Pons (tissue), 1 donor: ENCODE measurements at places on chromosomes 6 and 20.

GRCh38 chr6:137542713-137543112 lies 48.5 kb upstream of the OLIG3 start:
- DNase-seq = no peak

DNA sequence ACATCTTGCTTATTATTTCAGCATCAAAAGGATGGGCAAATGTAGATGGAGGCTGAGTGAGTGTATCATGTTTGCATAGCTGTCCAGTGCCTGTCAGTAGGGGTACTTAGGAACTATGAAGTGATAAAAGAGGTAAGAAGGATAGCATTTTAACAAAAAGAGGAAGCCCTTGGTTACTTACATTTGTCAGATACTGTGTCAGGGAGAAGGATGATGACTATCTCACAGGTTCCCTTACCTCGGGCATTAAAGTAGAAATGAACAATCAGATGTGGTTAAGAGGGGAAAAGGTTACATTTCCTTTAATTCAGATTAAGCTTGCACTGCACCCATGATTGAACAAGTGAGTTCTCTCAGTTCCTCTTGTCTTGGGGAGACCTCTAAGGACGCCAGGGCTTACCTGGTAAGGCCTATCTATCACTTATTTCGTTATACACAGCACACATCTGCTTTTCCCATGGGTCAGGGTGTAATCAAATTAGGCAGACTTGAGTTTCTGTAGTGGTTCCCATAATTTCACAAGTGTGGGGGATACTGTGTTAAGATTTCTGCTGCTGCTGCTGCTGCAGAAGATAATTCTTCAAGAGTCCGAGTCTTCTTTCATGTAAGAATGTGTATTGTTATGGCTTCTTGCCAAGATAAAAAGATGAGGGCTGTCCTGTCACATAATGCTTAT lies 4.5 kb downstream of the FOXO3 start:
- no peak for DNase-seq

GRCh38 chr6:115796061-115796460 lies 264.6 kb downstream of the FRK start:
- no peak for DNase-seq

DNA sequence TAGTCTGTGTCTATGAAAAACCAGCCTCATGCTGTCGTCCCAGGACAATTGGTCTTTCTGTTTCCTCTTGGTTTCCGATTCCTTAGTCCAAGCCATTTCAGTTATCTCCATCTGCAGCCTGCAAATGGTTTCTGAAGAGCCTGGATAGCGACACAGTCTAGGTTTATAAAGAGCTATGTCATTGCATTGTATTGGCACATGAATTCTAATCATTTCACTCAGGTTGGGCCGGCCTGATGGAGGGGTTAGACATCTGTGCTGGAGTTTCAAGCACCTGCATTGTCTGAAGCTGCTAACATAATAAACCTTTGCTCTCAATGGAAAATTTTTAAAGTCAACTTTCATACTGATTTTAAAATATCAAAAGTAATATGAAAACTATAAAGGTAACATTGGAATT lies 232.6 kb upstream of the MAP3K7 start:
- peak; percentile 27 for DNase-seq

DNA sequence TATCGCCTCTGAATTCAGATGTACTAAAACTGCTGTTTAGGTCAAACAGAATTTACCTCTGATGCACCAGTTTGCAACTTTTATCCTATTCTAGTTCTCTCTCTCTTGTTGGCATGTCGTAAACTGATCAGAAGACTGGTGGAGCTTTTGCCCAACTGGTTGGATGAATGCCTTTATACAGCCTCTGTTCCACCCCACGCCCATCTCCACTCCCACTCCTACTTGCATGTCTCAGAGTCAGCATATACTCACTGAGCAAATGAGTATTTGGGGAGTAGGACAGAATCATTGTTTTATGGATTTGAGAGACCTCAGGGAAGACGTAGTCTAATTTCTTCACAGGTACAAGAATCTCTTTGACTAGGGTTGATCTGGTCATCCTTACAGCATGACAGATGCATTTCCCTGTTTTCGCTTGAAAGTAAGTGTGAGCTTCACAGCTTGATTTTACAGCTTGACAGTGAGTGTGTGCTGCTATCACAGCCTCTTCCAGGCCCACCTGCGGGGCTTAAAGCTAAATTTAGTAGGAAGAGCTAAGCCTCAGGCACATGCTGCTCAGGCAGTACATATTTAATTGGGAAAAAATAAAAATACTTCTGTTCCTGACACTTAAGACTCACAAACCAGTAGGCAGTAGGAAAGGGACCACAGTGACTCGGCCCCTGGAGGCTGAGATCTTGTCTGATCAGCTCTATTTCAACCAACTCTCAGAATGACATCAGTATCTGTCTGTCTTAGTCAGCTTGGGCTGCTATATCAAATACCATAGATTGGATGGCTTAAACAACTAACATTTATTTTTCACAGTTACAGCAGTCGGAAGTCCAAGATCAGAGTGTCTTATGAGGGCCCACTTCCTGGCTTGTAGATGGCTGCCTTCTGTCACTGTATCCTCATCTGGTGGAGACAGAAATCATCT lies 30.4 kb downstream of the TRMT6 start:
- no peak for DNase-seq

DNA sequence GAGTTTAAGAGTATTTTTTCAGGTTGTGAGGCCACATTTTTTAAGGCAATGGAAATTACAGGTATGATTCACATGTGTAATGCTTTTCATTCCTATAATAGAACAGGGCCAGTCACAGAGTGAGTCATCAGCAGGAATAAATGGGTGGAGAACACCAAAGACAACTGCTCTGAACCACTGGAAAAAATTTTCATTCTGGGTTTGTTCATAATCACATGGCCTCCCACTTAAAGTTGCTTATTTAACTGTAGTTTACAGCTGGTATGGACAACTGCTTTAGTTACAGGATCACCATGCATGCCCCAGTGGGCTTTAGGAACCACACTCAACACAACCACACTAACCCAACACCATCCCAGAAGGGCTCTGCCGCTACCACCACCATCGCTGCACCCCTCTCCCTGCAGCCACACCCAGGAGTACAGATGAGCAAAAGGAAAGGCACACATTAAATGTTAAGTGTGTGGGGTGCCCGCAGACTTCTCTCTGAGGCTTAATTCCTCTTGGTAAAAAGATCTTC lies 107.0 kb upstream of the DST start:
- no peak for DNase-seq

DNA sequence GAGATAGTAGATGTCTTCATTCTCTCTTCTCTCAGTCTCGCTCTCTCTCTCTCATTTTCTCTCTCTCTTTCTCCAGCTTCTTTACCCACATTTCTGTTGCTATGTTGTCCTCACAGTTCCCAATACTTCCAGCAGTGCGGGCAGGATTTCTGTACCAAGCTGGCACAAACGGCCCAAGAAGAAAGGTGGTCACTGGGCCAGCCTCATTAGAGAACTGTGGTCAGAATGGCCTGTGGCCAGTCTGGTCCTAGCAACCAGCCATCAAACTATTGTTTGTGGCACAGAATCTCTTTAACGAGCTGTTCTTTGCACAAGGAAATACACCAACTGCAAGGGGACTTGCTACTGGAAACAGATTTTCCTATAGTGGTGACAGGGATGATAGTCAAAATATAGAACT lies 81.3 kb downstream of the SEL1L2 start:
- DNase-seq = no peak

GRCh38 chr6:5783584-5784089 lies 223.1 kb downstream of the NRN1 start:
- DNase-seq = no peak

DNA sequence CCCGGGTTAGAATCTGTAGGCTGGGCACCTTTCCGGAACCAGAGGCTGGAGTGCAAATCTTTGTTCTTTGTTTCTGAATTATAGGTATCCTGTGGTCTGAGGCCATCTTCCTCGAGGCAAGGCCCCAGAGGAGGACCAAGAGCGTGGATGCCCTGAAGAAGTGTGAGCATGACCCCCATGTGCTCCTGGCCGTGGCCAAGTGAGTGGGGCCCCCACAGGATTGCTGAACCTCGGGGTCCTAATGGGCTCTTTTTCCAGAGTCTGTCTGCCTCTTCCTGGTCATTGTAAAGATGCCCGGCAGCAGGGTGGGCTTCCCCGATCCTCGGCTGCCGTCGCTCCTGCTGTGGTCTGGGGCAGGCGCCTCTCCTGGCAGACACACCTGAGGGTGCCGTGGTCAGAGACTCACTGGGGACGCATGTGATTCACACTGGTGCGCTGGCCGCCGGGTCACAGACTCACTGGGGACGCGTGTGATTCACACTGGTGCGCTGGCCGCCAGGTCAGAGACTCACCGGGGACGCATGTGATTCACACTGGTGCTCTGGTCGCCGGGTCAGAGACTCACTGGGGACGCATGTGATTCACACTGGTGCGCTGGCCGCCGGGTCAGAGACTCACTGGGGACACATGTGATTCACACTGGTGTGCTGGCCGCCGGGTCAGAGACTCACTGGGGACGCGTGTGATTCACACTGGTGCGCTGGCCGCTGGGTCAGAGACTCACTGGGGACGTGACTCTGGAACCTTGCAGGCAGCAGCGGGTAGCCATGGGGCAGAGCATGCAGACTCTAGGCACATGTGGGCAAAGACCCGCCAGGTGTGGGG lies 6.5 kb upstream of the C20orf204 start:
- DNase-seq = no peak

GRCh38 chr6:131831392-131831791 lies 23.6 kb downstream of the ENPP1 start:
- no peak for DNase-seq

DNA sequence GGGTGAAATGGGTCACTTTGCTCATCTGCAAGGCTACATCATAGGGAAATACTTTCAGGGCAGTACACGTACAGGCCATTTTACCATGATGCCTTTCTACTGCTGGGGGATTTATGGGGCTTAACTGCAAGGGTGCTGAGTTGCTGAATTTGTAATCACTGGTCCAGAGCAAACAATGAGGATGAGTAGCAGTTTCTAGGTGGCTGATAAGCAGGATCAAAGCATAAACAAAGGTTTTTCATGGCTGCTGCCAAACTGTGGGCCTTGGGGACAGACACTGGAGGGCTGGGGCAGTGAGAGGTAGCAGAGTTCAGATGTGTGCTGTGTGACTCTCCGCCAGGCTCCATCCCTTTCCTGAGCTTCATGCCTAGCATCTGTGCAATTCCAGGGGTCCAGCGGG lies 68.3 kb downstream of the CNBD2 start:
- DNase-seq = no peak

GRCh38 chr6:54515013-54515412 lies 206.8 kb downstream of the TINAG start:
- DNase-seq = peak; percentile 7
